OCI-M1 (cell line): ENCODE measurements at places on chromosomes 16 and 17.

GRCh38 chr17:33302394-33302793 lies 9.3 kb upstream of the ASIC2 start:
- DNase-seq, result no peak

DNA sequence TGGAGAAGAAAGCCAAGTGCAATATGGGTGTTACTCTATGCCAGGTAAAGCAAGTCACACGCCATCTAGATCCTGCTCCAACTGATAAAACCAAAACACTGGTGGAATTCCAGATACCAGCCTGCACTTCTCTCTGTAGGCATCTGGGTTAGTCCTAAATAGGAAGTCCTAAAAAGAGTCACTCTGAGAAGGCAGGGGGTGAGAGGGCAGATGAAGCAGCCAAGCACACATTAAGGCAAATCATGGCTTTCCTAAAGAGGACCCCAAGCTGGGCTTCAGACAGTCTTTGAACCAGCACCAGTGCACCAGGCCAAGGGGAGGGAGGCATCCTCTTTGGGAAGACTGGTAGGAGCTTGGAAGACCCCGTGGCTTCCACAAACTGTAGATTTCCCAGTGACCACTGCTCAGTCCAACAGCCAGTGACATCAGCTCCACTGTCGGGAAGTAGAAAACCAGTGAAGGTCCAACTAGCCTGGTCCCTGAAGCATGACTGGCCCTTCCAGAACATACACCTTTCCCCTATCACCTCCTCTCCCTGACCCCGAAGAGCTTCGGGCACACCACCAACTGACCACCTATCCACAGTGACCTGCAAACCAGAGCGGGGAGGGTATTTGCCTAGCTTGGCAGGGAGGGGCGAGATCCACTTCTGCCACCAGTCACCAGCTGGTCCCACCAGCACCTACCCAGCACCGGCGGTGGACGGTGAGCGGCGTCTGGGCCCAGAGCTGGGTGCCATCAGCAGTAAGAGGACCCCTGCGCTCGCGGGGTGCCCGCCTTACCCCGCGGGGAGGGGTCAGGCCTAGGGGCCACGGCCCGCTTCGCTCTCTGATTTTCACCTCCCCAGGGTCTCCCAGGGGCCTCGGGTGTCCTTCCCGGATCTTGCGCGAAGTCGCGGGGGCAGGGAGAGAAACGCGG lies 1.0 kb downstream of the LITAF start:
- DNase-seq, result no peak

- DNase-seq, result no peak
These were observed 23.3 kb upstream of the ERCC4 start for GRCh38 chr16:13896543-13897182.

DNA sequence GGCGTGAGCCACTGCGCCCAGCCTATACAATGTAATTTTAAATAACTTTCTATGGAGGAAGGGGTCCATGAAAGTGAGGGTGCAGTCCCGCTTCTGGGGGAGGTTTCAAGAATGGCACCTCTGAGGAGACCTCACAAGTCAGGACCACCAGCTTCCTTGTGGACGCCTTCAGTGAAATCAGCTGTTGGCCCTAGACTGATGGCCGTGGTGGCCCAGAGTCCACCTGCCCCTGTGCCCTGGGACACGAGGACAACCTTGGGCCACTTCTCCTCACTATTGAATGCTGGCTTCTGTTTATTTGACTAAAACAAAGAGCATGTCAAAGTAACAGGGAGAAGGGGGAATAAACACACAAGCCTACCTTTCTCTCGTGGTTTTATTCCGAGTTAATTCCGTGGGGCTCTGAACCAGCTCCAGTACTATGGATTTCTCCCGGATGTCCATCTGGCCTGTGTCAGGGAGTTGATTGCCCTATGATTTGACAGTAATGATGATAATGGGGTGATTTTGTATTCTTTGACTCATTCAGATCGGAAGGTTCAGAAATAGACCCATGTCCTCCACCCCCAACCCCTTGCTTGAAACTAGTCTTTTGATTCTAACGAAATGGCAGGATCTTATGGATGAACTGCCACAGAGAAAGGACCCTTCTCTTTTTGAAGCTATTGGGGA lies 8.6 kb upstream of the CBX4 start:
- no peak for DNase-seq

DNA sequence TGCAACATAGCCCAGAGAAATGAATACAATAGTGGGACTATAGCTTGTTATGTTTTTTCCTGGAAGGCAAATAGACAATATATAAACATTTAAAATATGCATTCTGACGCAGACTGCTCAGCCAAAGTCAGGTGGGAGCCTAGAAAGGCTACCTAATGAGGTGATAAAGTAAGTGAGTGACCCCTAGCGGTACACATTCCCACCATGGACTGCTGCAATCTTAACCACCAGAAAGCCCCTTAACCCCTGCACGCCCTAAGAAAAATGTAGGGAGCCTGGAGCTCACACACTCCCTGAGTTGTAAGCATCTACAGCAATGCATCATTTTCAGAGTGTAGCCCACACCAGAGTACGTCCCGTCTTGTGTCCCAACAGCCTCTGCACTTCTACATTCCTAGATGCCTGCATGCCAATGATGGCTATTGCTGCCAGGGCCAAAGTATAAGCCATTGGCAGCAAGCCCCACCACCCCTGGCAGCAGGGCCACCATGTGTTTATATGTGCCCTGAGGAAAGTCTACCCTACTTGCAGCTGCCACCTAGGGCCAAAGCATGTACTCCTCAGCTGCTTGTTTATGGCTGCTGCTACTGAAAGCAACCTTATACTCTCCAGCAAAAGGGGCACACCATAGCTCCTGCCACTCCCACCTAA lies 127.6 kb downstream of the KIF2B start:
- no peak for DNase-seq

- DNase-seq, result peak; percentile 34
These were observed 142.4 kb downstream of the CYLD start for GRCh38 chr16:50884066-50884860.

DNA sequence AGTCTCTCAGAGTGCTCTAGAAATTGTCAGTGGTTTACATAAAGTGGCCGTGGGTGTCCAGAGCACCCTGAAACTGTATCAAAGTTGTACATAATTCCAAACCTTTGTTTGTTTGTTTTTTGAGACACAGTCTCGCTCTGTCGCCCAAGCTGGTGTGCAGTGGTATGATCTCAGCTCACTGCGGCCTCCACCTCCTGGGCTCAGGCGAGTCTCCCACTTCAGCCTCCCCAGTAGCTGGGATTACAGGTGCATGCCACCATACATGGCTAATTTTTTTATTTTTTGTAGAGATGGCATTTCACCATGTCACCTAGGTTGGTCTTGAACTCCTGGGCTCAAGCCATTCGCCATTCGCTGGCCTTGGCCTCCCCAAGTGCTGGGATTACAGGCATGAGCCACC lies 24.3 kb upstream of the ADGRG1 start:
- DNase-seq, result no peak

DNA sequence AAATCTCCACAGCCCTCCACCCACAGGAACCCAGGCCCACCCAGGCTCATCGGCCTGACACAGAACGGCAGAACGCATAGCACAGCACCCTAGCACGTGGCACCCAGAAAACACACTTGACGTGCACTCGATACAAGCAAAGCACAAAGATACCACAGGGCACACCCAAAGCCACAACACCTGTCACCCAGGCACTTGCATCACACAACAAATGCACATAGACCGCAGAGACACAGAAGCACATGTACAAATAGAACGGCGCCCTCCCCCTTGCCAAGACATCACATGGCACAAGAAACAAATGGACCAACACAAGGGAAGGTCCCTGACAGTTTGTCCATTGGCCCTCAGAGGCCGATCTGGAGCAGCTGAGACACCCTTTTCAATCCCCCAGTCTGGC lies 147.7 kb upstream of the WSCD1 start:
- DNase-seq, result no peak
